ENCODE measurements at places on chromosomes 16 and 17.

GRCh38 chr16:55426865-55427484 lies 52.0 kb upstream of the MMP2 start:
- DNase-seq = no peak

DNA sequence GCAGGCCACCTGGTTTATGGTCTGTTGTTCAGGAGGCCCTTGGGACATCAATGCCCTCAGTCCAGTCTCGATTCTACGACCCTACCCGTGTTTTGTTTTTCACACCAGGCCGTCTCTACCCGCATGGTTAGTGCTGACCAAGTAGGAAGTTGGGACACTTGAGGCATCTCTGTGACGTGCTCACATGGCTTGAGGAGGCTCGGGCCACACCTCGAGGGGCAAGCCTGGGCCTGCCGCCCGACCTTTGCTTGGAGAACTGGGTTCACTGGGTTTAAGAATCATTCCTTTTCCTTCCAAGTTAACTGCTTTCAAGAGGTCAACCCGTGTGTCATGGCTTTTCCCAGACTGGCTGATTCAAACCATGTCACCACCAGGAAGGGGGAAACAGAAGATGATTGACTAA lies 86.8 kb downstream of the CMIP start:
- DNase-seq = no peak

- peak; percentile 33 for DNase-seq
Measured at GRCh38 chr16:89924297-89924924, 1.3 kb downstream of the TUBB3 start.

GRCh38 chr16:80041410-80041809 lies 440.9 kb upstream of the MAF start:
- no peak for DNase-seq

- no peak for DNase-seq
Measured at GRCh38 chr17:16150251-16150856, 65.0 kb downstream of the NCOR1 start.

DNA sequence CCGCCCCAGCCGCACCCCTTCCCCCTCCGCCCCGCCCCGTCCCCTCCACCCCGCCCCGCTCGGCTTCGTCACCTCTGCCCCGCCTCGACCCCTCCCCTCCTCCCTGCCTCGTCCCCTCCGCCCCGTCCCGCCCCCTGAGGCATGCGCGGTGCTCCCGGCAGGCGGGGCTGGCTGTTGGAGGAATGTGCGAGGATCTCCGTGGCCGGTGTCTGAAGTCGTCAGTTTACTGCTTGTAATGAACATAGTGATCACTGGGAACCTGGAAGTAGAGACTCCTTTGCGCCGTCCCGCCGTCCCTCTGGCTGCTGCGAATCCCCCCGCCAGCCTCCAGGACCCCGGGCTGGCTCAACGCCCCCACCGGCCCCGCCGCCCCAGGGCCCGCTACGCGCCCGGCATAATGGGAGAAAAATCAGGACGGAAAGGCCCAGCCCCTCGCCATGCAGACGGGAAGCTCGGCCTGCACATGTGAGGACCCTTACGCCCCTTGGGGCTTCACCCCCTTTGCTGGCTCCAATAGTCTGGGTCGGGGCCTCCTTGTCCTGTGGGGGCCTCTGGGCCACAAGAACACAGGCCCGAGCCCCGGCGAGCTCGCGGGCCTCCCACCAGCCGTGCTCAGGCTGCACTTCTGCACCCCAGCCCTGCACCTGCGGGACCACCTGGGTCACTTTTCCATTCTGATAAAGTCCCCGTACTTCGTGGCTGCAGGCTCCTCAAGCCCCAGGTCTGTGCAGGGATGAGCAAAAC lies 743.1 kb downstream of the KCNJ18 start:
- DNase-seq = no peak

DNA sequence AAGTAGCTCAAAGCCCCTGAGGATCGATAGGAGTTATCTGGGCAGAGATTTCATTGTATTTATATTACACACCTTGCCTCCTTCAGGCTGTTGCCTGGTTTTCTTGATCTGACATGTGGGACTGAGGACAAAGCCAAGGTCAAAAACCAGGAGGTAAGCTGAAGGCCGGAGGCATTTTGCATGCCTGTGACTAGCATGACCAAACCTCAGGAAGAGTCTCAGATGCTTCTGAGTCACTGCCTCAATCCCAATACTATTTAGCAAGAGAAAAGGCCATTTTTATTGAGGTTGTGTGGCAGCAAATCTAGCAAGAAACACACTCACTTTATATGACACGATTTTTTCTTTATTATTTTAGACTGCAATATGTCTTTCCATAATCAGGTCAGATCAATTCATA lies 968.1 kb downstream of the CDH11 start:
- no peak for DNase-seq

- no peak for DNase-seq
Measured at GRCh38 chr17:5241861-5242671, 7.4 kb upstream of the SCIMP start.

DNA sequence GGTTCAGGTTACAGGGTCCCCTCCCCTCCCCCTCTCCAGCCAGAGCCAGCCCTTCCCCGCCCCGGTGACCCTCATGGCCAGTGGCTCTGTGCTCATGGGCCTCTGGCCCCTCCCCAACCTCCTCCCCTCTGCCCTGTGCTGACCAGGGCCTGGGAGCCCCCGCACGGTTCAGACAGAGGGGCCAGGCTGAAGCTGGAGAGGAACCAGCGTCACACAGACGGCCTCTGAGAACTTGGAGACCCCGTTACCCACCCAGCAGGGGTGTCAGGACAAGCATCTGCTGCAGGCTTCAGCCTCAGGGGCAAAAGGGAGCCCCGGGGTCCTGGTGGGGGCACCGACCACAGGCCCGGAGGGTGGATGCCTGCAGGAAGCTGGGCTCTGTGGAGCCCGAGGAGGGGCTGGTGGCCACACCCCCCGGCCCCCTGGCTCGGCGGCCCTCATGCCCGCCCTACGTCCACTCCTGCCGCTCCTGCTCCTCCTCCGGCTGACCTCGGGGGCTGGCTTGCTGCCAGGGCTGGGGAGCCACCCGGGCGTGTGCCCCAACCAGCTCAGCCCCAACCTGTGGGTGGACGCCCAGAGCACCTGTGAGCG lies at the start of gene WFIKKN1:
WFIKKN1 (plus strand) TSS at position 171 of the 591 bp plus-strand sequence; CDS start at position 440, 269 bp downstream.
- DNase-seq = no peak

- DNase-seq = no peak
Measured at GRCh38 chr17:18158022-18158600, 25.5 kb upstream of the ALKBH5 start.

DNA sequence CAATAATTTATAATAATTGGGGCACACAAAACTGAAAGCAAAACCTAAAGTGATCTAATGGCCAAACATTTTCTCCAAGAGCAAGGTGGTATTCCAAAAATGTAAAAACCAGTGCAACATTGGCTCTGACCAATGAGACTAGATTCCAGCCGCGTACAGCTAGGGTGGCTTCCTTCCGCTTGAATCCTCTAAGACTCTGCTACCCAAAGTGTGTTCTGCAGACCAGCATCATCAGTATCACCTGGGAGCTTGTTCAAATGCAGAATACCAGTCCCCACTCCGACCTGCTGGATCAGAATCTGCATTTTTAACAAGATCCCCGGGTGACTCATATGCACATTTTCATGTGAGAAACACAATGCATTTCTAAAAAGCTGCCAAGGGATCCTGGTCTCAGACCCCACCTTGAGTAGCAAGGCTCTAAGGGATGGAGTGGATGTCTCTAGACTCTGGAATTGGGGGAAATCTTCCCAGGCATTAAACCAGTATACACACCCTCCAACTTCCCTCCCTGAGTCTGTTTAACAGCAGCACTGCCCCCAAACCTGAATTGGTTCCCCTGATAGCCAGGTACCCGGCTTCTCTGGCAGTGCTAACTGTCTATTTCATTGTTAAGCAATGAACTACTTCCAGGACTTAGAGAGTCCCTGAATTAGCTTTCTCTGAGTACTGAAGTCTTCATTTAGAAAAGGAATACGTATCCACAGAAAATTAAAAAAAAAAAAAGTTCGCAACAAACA lies 118.2 kb downstream of the HS3ST2 start:
- DNase-seq = no peak

DNA sequence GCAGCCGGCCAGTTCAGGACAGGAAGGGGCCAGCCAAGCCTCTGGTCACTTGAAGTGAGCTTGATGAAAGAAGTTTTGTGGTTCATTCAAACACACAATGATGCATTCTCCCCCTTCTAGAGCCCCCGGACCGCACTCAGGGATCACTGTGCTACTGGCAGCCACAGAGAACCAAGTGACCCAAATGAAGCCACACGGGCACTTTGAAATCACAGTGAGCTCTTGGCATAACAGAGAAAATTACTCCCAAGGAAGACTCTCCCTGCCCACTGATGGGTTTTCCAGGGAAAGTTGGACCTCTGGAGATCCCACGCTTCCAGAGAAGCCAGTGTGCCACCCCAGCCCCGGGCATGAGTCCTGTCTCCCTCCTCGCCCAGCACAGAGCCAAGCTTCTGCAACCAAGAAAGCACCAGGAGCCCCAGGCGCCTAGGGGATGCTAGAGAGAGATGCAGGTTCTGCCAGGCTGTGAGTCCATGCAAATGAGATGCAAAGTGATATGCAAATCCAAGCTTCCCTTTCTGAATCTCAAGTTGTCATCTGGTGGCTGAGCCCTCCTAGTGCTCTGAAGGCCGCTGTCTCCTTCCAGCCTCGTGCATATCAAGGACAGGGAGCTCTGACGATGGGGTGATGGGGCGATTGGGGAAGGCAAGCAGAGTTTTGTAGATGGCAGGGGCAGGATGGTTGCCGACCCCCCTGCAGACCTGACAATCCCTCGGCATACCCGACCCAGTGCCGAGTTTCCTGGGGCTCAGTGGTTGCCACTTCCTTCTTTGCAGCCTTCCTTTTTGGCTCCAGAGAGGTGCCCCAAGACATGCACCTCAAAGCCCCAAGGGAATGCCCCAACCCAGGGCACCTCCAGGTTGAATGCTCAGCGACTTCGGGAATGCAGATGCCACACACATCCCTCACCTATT lies 59.7 kb upstream of the TNRC6C start:
- DNase-seq = no peak

DNA sequence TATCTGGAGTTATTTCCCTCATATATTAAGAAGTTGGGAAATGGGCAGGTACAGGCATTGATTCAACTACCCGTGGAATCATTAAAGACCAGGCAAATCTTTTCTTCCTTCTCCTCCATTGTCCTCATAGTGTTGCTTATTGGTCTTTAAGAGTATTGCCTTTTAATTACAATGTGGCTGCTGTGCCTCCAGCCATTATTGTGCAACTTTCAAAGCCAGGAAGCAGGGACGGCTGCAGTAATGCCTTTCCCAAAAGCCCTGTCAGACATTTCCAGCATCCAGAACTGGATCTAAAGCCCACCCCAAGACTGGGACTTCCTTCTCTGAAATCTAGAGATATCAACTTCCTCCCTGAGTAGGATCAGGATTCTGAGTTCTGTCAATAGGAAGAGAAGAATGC lies 42.3 kb upstream of the MED9 start:
- no peak for DNase-seq

DNA sequence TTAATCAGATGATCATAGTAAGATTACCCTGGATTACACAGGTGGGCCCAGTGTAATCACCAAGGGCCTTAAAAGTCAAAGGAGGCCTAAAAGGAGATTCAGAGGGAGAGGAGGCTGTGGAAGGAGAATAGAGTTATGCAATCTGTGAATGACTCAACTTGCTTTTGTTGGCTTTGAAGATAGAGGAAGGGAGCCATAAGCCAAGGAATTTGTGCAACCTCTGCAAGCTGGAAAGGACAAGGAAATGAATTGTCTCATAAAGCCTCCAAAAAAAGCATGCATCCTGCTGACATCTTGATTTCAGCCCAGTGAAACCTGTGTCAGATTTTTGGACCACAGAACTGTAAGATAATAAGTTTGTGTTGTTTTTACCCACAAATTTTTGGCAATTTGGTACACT lies 109.6 kb downstream of the CNTNAP4 start:
- no peak for DNase-seq

DNA sequence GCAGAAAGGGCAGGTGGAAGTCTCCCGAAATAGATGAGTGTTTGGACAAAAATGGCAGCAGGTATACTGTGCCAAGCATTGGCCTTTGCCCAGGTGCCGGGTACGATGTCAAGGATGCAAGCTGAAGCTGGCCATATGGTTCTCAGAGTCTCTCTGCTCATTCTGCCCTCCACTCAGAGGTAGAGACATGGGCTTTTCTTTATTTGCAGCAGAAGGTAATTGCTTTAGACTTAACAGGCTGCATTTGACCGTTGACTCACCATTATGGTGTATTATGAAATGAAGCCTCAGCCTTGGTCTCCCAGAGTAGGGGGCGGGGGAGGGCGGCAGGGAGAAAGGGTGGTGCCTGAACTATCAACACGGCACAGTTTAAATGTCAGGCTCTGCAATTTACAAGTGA lies 969.1 kb upstream of the EEF2KMT start:
- peak; percentile 5 for DNase-seq
